ENCODE measurements at places on chromosomes 7 and 10.

- DNase-seq = no peak
Observed at GRCh38 chr7:102155821-102156441, 130.7 kb upstream of the SH2B2 start.

GRCh38 chr10:18829259-18829658 lies 170.0 kb downstream of the ARL5B start:
- DNase-seq = no peak

GRCh38 chr10:103458720-103459119 lies at the start of gene CALHM1:
Gene CALHM1, minus strand, starts transcription at chr10:103458900. Its CDS starts 149 bp downstream, at chr10:103458751.
- DNase-seq = no peak

GRCh38 chr7:141696348-141696747 lies 5.6 kb downstream of the DENND11 start:
- no peak for DNase-seq

DNA sequence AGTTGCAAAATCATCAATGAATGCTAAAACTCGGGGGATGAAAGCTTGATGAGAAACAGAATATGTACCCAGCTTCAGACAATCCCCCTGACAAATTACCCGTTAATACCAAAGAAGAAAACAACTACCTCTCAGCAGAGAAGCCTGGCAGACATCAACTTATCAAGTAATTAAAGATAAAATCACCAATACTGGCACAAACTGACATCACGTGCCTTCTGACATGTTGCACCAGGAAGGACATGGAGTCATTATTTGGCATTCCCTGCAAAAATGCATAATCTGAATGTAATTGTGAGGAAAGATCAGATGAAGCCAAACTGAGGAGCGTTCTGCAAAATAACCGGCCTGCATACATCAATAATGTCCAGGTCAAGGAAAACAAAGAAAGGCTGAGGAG lies 7.7 kb downstream of the SLIT1 start:
- no peak for DNase-seq

Measured in stimulated activated CD4-positive, alpha-beta T cell treated with anti-CD3 and anti-CD28 coated beads, Interleukin-4, amount 100 ng/mL, for 1 hour (primary cell).